ENCODE measurements at places on chromosomes 1 and 21. TPM values are rescaled to one million over a fixed set of nuclear protein-coding genes. Genes with fewer than 3 reads are reported as not detected.

DNA sequence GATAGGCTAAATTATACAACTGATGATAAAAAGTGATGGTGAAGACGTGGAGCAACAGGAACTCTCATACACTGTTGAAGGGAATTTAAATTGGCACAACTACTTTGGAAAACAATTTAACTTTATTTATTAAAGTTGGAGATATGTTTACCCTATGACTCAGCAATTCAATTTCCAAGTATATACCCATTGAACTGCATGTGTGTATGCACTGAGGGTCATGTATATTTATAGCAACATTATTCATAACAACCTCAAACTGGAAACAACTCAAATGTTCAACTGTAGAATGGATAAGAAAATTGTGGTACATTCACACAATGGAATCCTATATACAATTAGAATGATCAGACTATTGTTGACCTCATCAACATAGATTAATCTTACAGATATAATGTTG lies 16.5 kb upstream of the BCAS2 start:
- H3K4me3 ChIP-seq: no peak overlapping the region
- no peaks in the 10 kb centered on the region for H3K4me1 ChIP-seq
- DNase-seq: no peak
- H3K36me3 ChIP-seq: no peaks in the 10 kb centered on the region
- H3K27ac ChIP-seq: no peak overlapping the region
- H3K27me3 ChIP-seq: no peaks in the 10 kb centered on the region

GRCh38 chr1:242568666-242569065 lies 44.2 kb upstream of the PLD5 start:
- H3K4me3 ChIP-seq: no peak overlapping the region
- no peak overlapping the region for H3K27ac ChIP-seq
- H3K36me3 ChIP-seq: no peaks in the 10 kb centered on the region
- DNase-seq: no peak
- no peaks in the 10 kb centered on the region for H3K4me1 ChIP-seq
- H3K27me3 ChIP-seq: no peaks in the 10 kb centered on the region

DNA sequence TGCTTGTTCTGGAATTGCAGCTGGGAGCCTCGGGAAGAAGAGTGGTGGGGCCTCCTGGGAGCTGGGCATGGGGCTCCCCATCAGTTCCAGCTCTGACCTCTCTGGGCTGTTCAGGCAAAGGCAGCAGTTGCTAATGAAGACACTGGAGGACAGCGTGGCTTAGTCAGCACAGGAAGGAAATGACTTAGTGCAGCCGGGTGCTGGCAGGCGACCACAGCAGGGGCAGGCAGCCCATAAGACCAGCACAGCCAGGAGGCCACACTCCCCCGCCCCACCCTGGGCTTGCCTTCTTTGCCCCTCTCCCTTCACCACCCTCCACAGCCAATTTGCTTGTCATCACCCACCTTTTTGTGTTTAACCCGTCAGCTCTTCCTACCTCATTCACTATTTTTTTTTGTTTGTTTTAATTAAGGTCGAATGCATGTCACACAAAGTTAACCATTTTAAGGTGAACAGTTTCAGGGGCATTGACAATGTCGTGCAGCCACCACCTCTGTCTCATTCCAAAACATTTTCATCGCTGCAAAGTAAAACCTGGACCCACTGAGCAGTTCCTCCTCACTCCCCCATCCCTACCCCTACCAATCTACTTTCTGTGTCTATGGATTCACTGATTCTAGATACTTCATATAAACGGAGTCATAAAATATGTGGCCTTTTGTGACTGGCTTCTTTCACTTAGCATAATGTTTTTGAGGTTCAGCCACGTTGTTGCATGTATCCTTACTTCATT lies 10.9 kb downstream of the OLIG2 start:
- peaks cover 4% of the 10 kb centered on the region for H3K4me1 ChIP-seq
- H3K4me3 ChIP-seq: no peak overlapping the region
- peaks cover 8% of the 10 kb centered on the region for H3K27me3 ChIP-seq
- no peaks in the 10 kb centered on the region for H3K36me3 ChIP-seq

Gene C1orf53
- not detected for polyA plus RNA-seq

DNA sequence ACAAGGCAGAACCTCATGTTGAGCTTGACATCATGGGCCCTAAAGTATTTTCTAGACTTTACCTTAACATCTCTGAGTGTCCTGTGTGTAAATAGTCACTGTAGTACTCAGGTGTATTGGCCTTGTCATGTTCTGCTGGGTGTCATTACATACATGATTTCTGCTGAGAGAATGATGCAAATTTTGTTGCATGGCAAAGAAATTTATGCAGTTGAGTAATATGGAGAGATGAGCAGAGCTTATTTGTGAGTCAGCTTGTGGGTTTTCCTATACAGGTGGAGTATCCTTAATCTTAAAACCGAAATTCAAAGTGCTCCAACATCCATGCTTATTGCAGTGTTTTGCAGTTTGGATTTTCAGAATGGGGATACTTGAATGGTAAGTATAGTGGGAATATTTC lies 36.6 kb downstream of the RGL1 start:
- no peaks in the 10 kb centered on the region for H3K27me3 ChIP-seq
- no peak overlapping the region for H3K4me3 ChIP-seq
- no peak overlapping the region for H3K27ac ChIP-seq
- no peaks in the 10 kb centered on the region for H3K4me1 ChIP-seq
- no peaks in the 10 kb centered on the region for H3K36me3 ChIP-seq
- no peak for DNase-seq

GRCh38 chr1:33410091-33410701 lies 20.7 kb downstream of the PHC2 start:
- H3K27me3 ChIP-seq: no peaks in the 10 kb centered on the region
- H3K36me3 ChIP-seq: no peaks in the 10 kb centered on the region
- no peak overlapping the region for H3K27ac ChIP-seq
- H3K4me3 ChIP-seq: no peak overlapping the region

GRCh38 chr1:171258429-171258828 lies 10.1 kb downstream of the FMO1 start:
- H3K36me3 ChIP-seq: no peaks in the 10 kb centered on the region
- no peak overlapping the region for H3K27ac ChIP-seq
- no peaks in the 10 kb centered on the region for H3K4me1 ChIP-seq
- DNase-seq: no peak

- no peak overlapping the region for H3K27ac ChIP-seq
- H3K4me1 ChIP-seq: no peaks in the 10 kb centered on the region
- H3K4me3 ChIP-seq: no peak overlapping the region
- no peak for DNase-seq
These were observed 200.6 kb downstream of the BRINP3 start for GRCh38 chr1:190277107-190277506.

Gene KIAA1614
- 0.10 TPM for polyA plus RNA-seq

DNA sequence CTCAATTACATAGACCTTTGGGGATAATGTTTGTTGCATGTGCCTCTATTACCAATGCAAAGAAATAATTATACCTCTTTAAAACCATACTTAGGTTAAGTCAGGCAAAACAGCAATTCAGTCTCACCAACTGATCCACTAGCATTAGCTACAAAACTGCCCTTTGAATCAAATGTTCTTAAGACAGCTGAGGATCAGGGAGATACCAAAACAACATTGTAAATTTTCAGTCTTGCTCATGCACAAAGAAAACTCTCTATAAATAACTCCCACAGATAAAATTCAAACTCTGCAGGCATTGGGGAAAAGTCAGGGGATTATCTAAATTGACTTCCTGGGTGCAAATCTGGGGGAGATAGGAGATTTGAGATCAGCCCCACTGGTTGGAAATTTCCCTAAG lies 100.9 kb upstream of the DPT start:
- DNase-seq: no peak
- H3K4me1 ChIP-seq: peaks cover 15% of the 10 kb centered on the region
- no peaks in the 10 kb centered on the region for H3K36me3 ChIP-seq
- no peak overlapping the region for H3K27ac ChIP-seq
- H3K27me3 ChIP-seq: no peaks in the 10 kb centered on the region
- no peak overlapping the region for H3K4me3 ChIP-seq

DNA sequence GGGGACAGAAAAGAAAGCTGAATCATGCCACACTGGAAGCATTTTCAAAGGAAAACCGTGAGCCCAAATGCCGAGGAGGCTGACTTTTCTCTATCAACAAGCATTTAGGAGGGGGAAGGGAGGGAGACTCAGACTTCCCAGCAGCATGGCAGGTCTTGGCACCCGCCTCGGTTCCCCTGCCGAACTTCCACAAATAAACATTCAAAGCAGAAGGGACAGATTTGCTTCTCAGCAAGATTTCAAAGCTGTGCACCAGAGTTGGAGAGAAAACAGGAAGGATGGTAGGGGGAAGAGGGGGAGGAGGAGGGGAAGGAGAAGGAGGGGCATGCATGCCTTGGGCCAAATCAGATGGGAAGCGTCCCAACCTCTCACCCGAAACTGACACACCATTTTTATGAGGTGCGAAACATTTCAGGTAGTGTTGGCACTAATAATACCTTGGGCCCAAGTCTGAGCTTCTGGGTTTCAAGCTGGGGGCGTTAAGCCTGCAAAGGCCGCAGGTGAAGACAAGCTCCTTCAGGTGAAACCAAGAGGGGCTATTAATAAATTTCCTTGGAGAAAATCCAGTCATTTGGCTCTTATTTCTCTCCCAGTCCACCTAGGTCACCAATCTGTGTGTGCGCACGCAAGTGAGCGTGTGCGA lies 26.4 kb downstream of the ABCA4 start:
- no peaks in the 10 kb centered on the region for H3K36me3 ChIP-seq
- no peak for DNase-seq
